ENCODE measurements at places on chromosomes 3 and 15.

- no peak for DNase-seq
Measured at GRCh38 chr3:46930945-46931403, 45.6 kb downstream of the CCDC12 start.

- no peak for DNase-seq
Measured at GRCh38 chr3:2130726-2131125, 32.1 kb downstream of the CNTN4 start.

GRCh38 chr15:87477737-87478686 lies 778.5 kb downstream of the NTRK3 start:
- DNase-seq = no peak

GRCh38 chr15:87863152-87863551 lies 393.4 kb downstream of the NTRK3 start:
- no peak for DNase-seq

- DNase-seq = no peak
Measured at GRCh38 chr3:108493862-108494261, 16.5 kb downstream of the MYH15 start.

DNA sequence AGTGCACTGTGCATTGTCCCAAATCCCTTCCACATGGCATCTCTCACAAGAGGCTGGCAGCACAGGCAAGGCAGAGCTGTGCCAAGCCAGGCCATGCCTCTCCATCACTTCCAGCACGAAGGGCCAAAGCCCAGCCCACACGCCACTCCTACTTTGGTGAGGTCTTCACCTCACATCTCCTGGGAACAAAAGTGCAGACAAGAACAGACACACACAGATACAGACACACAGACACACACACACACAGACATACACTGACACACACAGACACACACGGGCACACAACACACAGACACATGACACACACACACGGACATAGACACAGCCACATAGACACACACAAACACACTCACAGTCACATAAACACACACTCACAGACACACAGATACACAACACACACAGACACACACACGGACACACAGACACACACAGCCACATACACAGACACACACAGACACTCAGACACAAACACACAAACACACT lies 233.3 kb downstream of the UACA start:
- DNase-seq = no peak

GRCh38 chr3:35665390-35666055 lies 26.2 kb downstream of the ARPP21 start:
- DNase-seq = no peak

- no peak for DNase-seq
Measured at GRCh38 chr3:177906126-177906511, 630.1 kb upstream of the KCNMB2 start.

DNA sequence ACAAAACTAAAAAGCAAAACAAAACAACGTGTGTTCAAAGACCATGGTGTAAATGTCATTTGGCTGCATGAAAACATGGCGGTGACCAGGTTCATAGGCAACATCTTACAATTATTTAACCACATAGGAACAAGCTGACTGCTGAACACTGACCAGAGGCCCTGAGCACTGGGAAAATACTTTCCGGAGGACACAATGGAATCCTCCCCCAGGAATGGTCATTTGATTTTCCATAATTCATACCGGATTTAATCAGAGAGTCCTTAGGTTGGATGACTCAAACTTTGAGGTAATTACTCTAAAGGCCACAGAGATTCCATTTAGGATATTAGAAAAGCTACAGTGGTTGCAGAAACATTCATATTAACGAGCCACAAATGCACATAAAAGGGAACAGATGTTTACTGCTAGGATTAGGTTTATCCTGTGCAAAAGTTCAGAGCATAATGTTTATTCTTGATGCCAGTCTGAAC lies 254.7 kb downstream of the NR1D2 start:
- DNase-seq = no peak

DNA sequence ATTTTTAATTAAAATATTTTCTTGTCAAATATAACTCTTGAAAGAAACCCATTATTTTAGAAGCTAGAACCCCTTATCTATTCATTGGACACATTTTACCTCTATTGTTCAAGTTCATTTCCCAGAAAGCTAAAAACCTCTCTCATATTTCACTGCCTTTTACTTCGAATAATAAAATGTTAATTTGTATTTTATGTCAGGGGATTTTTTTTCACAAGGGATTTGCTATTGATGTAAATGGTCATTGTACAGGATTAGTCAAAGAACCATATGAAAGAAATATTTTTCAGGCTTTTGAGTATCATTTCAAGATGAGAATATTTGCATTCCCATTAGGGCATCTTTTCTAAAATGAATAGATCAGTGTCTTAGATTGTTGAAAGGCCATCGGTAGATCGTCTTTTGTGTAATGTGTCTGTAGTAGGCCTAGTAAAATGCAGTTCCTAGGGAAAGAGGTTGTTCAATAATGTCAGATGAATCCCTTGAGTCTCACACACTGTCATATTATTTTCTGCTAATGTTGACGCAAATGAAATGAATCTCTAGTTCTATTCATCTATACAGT lies 114.5 kb downstream of the ROBO1 start:
- no peak for DNase-seq

DNA sequence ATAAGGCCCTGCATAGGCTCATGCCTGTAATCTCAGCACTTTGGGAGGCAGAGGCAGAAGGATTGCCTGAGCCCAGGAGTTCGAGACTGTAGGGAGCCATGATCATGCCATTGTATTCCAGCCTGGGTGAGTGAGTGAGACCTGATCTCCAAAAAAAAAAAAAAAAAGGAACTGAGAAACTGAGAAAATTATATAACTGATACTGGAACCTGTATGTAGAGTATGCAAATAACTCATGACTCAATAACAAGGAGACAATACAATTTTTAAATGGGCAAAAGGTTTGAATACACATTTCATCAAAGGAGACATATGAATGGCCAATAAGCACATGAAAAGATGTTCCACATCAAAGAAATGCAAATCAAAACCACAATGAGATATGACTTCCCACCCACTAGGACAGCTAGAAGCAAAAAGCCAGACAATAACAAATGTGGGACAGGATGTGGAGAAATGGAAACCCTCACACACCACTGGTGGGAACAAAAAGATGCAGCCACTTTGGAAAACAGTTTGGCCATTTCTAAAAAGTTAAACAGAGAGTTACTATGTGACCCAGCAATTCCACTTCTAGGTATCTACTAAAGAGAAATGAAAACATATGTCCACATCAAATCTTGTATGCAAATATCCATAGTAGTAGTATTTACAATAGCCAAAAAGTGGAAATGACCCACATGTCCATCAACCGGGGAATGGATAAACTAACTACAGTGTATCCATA lies 70.7 kb downstream of the IQSEC1 start:
- no peak for DNase-seq

- DNase-seq = no peak
Measured at GRCh38 chr3:172516318-172517214, 6.7 kb downstream of the TNFSF10 start.
